ENCODE measurements at places on chromosomes 11 and 22.

DNA sequence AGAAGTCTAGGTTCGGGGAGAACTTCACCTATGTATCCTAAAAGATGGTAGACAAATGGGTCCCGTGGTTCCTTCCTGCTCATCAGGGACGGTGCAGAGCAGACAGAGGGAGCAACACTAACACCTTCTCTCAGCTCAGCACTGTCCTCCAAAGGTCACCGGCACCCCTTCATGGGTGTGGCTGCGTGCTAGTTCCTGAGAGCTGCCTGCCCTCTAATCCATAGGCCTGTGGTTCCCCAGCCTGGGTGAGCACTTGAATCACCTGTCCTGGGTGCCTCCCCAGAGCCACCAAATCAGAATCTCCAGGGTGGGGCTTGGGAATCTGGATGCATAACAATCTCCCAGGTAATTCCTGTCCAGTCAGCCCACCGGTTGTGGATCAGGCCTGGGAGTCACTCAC, 113.9 kb upstream of the TMEM45B start:
- no peaks in the 10 kb centered on the region for H3K36me3 ChIP-seq
- no peak overlapping the region for H3K4me3 ChIP-seq
- H3K4me1 ChIP-seq, result no peaks in the 10 kb centered on the region
- no peak overlapping the region for H3K27ac ChIP-seq

GRCh38 chr11:59283311-59283710, 70.6 kb upstream of the MPEG1 start:
- peaks cover 28% of the 10 kb centered on the region for H3K4me1 ChIP-seq
- H3K36me3 ChIP-seq, result no peaks in the 10 kb centered on the region
- peak overlapping the region; percentile 55 for H3K4me3 ChIP-seq
- no peak for DNase-seq
- H3K27me3 ChIP-seq, result peaks cover 4% of the 10 kb centered on the region
- H3K27ac ChIP-seq, result peak overlapping the region; percentile 60

GRCh38 chr11:74950374-74950969, 1.4 kb downstream of the SPCS2 start:
- H3K4me3 ChIP-seq, result peak overlapping the region; percentile 96
- peak overlapping the region; percentile 94 for H3K27ac ChIP-seq
- H3K4me1 ChIP-seq, result peaks cover 67% of the 10 kb centered on the region
- H3K27me3 ChIP-seq, result peaks cover 2% of the 10 kb centered on the region
- peaks cover 36% of the 10 kb centered on the region for H3K36me3 ChIP-seq

DNA sequence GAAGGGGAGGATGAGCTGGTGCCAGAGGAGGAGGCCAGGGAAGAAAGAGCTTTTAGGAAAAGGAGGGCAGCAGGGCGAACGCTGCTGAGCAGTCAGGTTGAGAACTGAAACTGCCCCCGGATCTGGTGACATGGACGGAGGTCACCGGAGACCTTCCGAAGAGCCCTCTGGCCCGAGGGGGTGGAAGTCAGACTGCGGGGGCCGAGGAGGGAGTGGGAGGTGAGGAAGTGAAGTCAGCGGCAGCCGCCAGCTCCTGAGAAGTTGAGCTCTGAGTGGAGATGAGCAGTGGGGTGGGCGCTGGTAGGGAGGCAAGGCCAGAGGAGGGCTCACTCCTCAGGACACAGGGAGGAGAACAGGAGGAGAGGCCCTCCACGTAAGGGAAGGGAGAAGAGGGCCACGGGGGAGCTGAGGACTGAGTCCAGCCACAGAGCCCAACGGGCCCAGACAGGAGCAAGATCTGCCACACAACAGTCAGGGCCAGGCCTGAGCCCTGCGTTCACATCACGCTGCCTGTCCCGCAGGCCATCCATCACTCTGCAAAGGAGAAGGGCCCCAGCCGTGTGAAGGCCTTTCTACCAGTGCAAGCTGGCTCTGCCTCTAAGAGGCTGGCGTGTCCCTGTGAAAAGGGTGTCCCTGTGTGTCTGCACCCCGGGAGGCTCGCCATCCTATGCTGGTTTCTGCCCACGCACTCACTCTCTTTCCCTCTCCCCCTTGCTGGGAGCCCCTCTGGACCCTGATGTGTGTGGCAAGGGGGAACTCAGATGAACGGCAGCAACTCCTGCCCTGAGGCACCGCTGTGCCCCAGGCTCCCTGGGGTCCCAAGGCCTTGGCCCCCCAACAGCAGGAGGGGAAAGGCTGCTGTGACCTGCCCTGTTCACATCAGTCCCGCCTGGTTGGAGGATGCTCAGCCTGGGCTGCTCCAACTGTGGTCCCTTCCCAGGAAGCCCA, 19.0 kb upstream of the LRRC32 start:
- H3K27ac ChIP-seq, result no peak overlapping the region
- H3K4me3 ChIP-seq, result no peak overlapping the region
- no peak for DNase-seq
- H3K4me1 ChIP-seq, result peaks cover 29% of the 10 kb centered on the region

GRCh38 chr22:41106122-41106968, 14.0 kb downstream of the EP300 start:
- peaks cover 63% of the 10 kb centered on the region for H3K4me1 ChIP-seq
- H3K4me3 ChIP-seq, result peak overlapping the region; percentile 24
- no peaks in the 10 kb centered on the region for H3K27me3 ChIP-seq

- no peaks in the 10 kb centered on the region for H3K4me1 ChIP-seq
- no peaks in the 10 kb centered on the region for H3K36me3 ChIP-seq
- no peak overlapping the region for H3K4me3 ChIP-seq
- H3K27me3 ChIP-seq, result peaks cover 2% of the 10 kb centered on the region
- H3K27ac ChIP-seq, result no peak overlapping the region
These were observed 7.4 kb upstream of the NPTXR start for GRCh38 chr22:38850941-38851849.

- peaks cover 71% of the 10 kb centered on the region for H3K4me1 ChIP-seq
- peak overlapping the region; percentile 63 for H3K27ac ChIP-seq
- peaks cover 7% of the 10 kb centered on the region for H3K36me3 ChIP-seq
- DNase-seq, result no peak
These were observed 17.8 kb downstream of the PI4KA start for GRCh38 chr22:20840646-20841371.

DNA sequence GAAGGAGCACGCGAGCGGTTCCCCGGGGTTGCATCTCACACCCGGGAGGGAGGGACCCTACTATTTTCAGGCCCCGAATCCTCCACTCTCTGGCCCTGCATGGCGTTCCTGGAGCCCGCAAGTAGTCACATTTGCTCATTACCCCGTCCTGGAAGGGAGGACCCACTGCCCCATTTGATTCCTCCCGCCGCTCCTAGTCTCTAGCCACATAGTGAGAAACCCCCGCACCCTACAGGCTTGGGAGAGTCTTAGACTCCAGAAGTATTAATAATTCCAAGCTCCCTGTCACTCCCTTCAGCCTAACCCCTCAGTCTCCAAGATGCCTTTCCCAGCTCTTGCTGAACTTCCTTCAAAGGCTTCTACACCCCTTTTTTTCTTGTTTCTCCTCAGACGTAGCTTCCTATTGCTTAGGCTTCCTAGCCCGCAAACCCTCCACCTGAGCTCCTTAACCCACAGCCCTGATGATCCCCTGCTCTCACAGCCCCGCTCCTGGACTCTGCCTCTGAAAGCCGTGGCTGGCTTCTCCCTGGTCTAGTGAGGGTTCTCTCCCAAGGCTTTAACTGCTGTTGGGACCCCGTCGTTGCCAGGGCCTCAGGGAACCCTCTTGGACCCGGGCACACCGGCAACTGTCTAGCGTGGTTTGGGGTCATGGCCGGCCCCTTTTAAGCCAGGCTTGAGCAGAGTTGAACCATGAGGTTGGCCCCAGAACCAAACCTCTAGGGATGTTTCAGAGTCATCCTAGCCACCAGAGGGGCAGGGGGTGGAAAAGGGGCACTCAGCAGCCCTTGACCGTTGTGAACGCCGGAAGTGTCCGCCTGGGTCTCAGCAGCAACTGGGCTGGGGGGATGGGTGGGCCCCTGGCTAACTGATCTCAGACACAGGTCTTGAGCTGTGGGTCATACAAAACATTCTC, 862 bp downstream of the GGA1 start:
- no peaks in the 10 kb centered on the region for H3K36me3 ChIP-seq
- H3K4me3 ChIP-seq, result peak overlapping the region; percentile 90
- no peak for DNase-seq
- peak overlapping the region; percentile 90 for H3K27ac ChIP-seq

DNA sequence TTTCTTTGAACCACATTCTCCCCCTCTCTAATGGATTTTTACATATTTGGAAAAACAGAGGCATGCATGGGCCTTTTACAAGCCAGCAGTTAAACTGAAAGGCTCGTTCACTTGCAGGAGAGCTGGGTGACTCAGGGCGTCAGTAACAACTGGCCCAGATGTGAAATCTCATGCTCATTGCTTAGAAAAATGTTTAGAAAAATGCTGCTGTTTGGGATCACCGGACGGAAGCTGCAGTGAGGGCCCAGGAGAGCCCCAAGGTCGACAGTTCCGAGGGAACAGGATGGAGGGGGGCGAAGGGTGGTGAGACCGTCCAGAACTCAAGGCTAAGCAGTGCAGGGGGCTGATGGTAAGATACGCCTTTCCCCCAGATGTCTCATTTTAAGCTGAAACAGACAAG, 41.7 kb upstream of the SMTN start:
- H3K27me3 ChIP-seq, result peaks cover 1% of the 10 kb centered on the region
- no peak overlapping the region for H3K27ac ChIP-seq
- no peak overlapping the region for H3K4me3 ChIP-seq
- no peaks in the 10 kb centered on the region for H3K36me3 ChIP-seq

- H3K27ac ChIP-seq, result no peak overlapping the region
- peaks cover 8% of the 10 kb centered on the region for H3K36me3 ChIP-seq
- H3K4me3 ChIP-seq, result no peak overlapping the region
These were observed 116.4 kb downstream of the ARHGAP32 start for GRCh38 chr11:129075757-129076156.

DNA sequence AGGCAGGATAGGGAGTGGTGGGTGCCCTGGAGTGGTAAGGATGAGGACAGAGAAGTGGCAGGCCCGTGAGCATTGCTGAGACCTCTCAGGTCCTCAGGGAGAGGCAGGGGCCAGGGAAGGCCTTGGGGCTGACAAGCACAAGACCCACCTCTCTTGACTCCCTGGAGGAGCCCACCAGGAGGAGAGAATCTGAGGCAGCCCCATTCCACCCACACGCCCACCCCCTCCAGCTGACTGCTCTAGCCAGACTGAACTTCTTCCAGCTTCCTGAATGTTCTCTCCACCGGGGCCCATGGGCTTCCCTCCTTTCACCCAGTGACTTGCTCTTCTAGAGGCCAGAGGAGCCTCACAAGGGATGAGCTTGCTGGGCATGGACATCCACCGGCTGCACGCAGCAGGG, 1403.0 kb downstream of the BRD1 start:
- no peaks in the 10 kb centered on the region for H3K4me1 ChIP-seq
- no peak overlapping the region for H3K27ac ChIP-seq

- peak overlapping the region; percentile 81 for H3K4me3 ChIP-seq
- peak overlapping the region; percentile 97 for H3K27ac ChIP-seq
- no peak for DNase-seq
- H3K27me3 ChIP-seq, result no peaks in the 10 kb centered on the region
- H3K4me1 ChIP-seq, result peaks cover 34% of the 10 kb centered on the region
These were observed 29.9 kb downstream of the CTNND1 start for GRCh38 chr11:57791321-57792059.

GRCh38 chr11:118913411-118914125, 12.2 kb downstream of the BCL9L start:
- peaks cover 24% of the 10 kb centered on the region for H3K36me3 ChIP-seq
- peak; percentile 39 for DNase-seq
- no peaks in the 10 kb centered on the region for H3K27me3 ChIP-seq

DNA sequence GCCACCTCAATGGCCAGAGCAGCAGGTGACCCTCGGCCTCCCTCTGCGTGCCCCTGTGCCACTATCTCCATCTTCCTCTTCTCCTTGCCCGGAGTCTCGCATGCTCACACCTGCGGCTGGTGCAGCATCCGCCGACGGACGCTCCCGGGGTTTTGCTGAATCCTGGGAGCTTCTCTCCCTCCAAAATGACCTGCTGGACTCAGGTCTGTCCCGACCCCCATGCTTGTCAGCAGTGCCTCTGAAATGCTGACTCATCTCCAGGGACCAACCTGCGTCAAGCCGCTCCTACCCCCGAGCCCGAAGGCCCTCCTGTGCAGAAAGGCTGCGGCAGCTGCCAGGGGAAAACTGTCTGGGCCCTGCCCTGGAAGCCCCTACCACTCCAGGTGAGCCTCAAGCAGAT, 58.4 kb downstream of the CELSR1 start:
- peaks cover 8% of the 10 kb centered on the region for H3K4me1 ChIP-seq
- H3K27me3 ChIP-seq, result peaks cover 8% of the 10 kb centered on the region
- DNase-seq, result no peak
- H3K36me3 ChIP-seq, result no peaks in the 10 kb centered on the region
- H3K27ac ChIP-seq, result no peak overlapping the region

Data from naive thymus-derived CD8-positive, alpha-beta T cell (primary cell).